ENCODE measurements at places on chromosomes 5 and 9. TPM values are rescaled to one million over a fixed set of nuclear protein-coding genes. Genes with fewer than 3 reads are reported as not detected.
A peak's percentile ranks its signal among the peaks of the same experiment; 100 is the strongest.

DNA sequence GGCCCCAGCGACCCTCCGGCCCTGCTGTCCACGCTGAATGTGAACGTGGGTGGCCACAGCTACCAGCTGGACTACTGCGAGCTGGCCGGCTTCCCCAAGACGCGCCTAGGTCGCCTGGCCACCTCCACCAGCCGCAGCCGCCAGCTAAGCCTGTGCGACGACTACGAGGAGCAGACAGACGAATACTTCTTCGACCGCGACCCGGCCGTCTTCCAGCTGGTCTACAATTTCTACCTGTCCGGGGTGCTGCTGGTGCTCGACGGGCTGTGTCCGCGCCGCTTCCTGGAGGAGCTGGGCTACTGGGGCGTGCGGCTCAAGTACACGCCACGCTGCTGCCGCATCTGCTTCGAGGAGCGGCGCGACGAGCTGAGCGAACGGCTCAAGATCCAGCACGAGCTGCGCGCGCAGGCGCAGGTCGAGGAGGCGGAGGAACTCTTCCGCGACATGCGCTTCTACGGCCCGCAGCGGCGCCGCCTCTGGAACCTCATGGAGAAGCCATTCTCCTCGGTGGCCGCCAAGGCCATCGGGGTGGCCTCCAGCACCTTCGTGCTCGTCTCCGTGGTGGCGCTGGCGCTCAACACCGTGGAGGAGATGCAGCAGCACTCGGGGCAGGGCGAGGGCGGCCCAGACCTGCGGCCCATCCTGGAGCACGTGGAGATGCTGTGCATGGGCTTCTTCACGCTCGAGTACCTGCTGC is 839 bp downstream of the KCNV2 start:
- no peak for DNase-seq

DNA sequence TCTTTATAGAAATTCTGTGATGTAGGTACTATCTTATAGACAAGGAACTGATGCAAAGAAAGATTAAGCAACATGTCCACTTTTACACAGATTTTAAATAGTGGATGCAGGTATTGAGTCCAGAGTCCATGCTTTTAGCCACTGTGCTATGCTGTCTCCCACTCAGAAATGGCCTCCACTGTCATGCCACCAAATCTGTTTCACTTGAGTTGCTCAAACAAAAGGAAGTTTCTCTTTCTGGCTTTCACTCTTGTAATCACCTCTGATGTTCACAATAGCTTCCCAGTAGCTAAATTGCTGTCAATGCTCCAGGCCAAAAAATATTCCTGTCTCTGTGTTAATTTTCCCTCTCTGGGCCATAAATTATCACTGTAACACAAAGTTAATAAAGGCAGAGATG is 77.0 kb upstream of the RASA1 start:
- DNase-seq: no peak

DNA sequence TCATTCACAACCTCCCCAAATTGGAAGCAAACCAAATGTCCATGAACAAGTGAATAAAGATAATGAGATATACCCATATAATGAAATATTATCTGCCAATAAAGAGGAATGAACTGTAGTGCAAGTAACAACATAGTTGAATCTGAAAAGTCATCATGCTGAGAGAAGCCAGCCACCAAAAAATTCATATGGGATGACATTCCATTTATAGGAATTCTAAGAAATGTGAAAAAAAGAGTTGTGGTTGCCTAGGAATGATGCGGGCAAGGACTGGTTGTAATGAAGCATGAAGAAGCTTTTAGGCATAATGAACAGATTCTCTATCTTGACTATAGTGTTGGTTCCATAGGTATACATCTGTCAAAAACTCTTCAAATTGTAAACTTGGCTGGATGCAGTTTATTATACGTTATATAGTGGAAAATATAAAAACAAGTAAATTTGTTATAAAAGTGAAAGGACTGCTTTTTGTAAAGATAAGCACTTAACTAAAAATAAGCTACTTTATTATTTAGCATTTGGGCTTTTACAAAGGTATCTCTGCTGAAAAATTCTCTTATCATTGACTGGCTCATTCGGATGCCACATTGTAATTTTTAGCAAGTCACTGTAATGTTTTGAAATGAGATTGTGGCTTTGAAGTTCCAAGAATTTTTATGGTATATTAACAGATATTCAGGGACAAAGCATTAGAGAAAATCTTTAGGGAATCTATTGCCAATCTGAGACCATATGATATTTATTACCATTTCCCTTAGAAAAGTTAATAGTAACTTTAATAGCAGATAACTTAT is 21.2 kb upstream of the TTC23L start:
- no peak for DNase-seq

GRCh38 chr9:21392270-21392669 is 7.1 kb upstream of the IFNA2 start:
- no peak for DNase-seq

DNA sequence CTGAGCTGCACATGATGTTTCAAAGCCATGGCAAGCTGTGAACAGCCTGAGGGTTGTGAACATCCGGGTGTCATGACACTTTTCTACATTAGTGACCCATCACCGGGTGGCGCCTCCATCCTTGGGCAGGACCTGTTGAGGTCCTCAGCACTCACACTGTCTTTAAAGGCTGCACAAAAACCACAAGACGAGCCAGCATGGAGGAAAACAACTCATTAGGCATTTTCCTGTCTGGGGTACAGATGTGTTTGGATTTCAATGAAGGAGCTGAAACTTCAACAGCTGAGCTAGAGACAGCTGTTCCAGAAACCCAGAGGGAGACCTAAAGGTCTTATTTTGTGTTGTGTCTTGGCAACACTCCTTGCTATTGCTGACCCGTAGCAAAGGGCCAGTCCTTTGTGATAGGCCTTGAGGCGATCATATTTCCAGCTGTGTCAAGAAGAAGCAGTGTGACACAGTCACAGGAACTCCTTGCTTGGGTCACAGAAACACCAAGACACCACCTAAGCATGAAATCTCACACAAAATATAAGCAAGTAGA is 151.8 kb upstream of the VLDLR start:
- peak; percentile 60 for DNase-seq

- DNase-seq: peak; percentile 32
These were observed 79.2 kb upstream of the IL7R start for GRCh38 chr5:35777358-35778087.

GRCh38 chr5:45113726-45114125 is 305.0 kb downstream of the MRPS30 start:
- no peak for DNase-seq

GRCh38 chr5:150372639-150373038 is 15.1 kb downstream of the TCOF1 start:
- DNase-seq: no peak

DNA sequence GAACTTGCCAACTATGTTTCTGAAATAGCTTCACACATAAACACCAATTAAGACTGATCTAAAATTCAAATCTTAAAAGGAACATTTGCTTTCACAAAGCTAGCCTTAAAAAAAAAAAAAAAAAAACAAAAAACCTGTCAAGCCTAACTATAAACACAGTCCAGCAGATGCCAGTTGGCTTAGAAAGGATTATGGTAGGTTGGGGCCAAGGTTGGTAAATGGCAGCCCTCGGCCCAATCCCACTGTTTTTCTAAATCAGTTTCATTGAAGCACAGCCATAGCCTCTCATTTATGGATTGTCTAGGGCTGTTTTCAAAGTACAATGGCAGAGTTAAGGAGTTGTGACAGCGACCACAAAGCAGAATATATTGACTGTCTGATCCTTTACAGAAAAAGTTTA is 75.7 kb upstream of the FRRS1L start:
- DNase-seq: no peak

GRCh38 chr5:54281960-54282692 is 28.2 kb downstream of the ARL15 start:
- no peak for DNase-seq

GRCh38 chr5:128532127-128532526 is 5.9 kb downstream of the FBN2 start:
- DNase-seq: no peak

DNA sequence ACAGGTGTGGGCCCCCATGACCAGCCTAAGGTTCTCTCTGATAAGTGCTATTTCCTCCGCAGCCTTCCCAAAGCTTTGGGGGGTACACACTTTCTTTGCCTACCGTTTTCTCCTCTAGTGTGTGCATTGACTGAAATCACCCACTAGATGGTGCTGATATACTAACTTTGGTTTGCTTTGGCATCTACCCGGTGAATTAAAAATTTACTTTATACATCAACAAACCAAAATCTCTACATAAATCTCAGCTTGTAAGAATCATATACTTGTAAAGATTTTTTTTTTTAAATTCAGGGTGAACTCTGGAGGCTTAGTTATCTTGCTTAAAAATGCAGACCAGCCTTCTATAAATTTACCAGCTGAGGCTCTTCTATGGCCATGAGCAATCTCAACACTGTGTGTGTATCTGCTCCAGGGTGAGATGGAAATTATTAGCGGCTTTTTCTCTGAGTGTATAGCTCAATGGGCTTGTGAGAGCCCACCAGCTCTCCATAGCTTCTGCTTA is 475.7 kb upstream of the TNC start:
- no peak for DNase-seq

- DNase-seq: no peak
These were observed 6.0 kb upstream of the ZDHHC12 start for GRCh38 chr9:128729766-128730517.

- DNase-seq: no peak
These were observed 35.0 kb downstream of the MYO10 start for GRCh38 chr5:16901021-16901644.

GRCh38 chr5:163772241-163772640 is 266.8 kb downstream of the MAT2B start:
- no peak for DNase-seq

DNA sequence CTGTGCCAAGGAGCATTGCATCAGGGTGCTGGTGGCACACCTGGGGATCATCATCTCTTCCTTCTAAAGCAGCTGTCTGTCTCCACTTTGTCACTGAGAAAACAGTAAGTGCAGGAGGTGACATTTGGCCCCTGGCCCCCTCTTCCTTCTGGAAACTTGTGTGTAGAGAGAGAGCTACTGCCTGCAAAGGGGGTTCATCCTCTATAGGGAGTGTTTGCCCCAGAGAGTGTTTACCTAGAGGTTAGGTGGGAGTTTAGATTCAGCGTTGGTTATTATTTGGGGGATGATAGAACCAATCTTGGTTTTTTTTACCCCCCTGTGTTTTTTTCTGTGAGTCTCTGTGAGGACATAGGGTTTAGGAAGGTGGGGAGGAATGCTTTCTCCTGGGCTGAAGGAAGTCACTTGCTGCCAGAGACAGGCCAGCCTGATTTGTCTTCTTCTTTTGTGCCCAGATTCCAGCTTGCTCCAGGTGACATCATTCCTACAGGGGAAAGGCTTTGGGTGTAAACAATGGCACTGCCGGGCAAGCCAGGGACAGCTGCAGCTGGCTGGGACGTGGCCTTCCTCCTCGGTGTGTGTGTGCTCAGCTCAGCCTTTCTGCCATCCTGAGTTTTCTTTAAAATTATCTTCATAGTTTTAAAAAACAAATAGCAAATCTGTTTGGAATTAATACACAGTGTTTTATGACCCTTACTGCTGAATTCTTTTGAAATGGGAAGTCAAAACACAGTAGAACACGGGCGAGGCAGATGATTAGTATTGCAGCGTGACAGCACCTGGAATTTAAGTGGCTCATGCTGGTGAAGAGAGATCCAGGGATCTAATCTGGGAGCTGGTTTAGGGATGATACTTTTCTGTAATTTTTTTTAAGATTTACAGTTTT is 24.5 kb downstream of the PRRC2B start:
- no peak for DNase-seq

DNA sequence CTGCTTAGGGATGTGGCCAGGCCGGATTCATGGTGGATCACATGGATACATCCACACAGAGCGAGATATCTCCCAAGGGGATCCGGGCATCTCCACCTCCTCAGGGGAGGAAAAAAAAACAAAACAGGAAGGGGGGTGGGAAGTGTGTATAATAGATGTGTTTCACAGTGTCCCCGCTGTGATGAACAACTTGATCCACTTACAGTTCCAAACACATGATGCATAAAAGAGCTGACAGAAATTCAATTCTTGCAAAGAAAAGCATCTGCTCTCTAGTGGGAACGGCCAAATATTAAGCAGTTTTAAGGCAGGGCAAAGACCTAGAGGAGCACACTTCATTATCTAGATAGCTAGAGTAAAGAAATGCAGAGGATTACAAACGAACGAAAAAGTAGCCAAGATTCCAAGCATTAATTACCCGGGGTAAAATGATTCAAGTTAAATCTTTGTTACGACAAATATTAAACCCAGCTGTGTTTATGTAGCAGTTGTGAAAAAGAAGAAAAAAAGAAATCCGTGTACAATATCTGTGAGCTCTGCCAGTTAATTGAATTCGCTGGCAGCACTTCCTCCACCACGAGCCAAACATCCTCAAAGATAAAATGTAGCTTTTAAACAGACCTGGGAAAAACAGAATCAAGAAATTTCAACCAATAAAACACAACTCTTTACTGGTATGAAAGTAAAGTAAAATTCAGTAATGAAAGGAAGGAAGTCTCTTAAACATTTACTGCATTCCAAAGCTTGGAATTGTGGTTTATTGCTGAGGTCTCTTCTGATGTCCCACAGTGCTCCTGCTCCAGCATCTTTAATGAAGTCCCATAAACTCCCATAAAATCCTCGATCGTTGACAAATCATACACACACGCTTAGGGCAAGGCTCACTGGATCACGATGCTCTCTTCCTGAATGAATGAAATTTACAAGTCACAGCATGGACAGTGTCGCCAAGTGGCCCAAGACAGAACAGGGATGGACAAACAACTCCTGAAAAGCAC is 213.0 kb downstream of the CRB2 start:
- DNase-seq: peak; percentile 40

- DNase-seq: no peak
These were observed 277.6 kb downstream of the CDH10 start for GRCh38 chr5:24367216-24367615.

DNA sequence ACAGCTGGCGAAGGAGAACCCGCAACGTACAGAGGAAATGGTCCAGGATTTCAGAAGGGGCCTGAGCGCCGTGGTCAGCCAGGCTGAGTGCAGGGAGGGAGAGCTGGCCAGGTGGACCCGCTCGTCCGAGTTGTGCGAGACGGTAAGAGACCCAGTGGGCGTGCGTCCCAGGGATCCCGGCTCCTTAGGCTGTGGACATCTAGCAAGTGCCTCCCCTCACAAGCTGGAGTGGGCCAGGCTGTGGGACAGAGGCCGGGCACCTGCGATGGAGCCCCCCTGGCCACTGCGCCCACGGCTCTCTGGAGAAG is 29.5 kb upstream of the LRRC14B start:
- no peak for DNase-seq

GRCh38 chr9:104766025-104766424 is 2.1 kb downstream of the NIPSNAP3B start:
- DNase-seq: no peak

- no peak for DNase-seq
These were observed 111.2 kb downstream of the ATPSCKMT start for GRCh38 chr5:10138395-10139057.

DNA sequence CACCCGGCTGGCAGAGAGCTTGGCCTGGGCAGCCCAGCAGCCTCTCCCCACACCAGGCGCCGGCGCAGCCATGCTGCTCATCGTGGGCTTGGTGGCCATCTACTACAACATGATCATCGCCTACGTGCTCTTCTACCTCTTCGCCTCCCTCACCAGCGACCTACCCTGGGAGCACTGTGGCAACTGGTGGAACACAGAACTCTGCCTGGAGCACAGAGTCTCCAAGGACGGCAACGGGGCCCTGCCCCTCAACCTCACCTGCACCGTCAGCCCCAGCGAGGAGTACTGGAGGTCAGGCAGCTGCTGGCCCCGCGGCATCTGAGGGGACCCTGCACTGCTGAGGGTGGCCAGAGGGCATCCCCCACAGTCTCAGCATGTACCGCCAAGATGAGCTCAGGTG is 7.1 kb downstream of the SLC6A7 start:
- DNase-seq: no peak

SPRY4 gene
- 26.9 TPM for polyA plus RNA-seq

PPP2R2B gene
- polyA plus RNA-seq: 14.1 TPM

LCP2 gene
- polyA plus RNA-seq: 4.3 TPM

MSX2 gene
- polyA plus RNA-seq: 0.79 TPM

MYOZ3 gene
- polyA plus RNA-seq: 7.1 TPM

MRPL22 gene
- 44.1 TPM for polyA plus RNA-seq

SPINK1 gene
- 26.3 TPM for polyA plus RNA-seq

PCDHGA8 gene
- 0.55 TPM for polyA plus RNA-seq

Data from left renal cortex interstitium (tissue), 4 donors.